ENCODE measurements at places on chromosomes 7 and 10.

- no peak for DNase-seq
Observed at GRCh38 chr7:106393564-106394251, 108.9 kb upstream of the NAMPT start.

- DNase-seq: peak; percentile 90
Observed at GRCh38 chr7:93117852-93118530, at the start of gene SAMD9. Gene SAMD9 (minus strand): TSS chr7:93117979. CDS start chr7:93106097, 11,882 bp downstream.

- peak; percentile 64 for DNase-seq
Observed at GRCh38 chr10:30002426-30003266, 56.7 kb downstream of the JCAD start.

- peak; percentile 63 for DNase-seq
Observed at GRCh38 chr7:151992375-151992774, 33.1 kb upstream of the GALNT11 start.

GRCh38 chr7:9516662-9517061 lies 1083.3 kb downstream of the NXPH1 start:
- no peak for DNase-seq

DNA sequence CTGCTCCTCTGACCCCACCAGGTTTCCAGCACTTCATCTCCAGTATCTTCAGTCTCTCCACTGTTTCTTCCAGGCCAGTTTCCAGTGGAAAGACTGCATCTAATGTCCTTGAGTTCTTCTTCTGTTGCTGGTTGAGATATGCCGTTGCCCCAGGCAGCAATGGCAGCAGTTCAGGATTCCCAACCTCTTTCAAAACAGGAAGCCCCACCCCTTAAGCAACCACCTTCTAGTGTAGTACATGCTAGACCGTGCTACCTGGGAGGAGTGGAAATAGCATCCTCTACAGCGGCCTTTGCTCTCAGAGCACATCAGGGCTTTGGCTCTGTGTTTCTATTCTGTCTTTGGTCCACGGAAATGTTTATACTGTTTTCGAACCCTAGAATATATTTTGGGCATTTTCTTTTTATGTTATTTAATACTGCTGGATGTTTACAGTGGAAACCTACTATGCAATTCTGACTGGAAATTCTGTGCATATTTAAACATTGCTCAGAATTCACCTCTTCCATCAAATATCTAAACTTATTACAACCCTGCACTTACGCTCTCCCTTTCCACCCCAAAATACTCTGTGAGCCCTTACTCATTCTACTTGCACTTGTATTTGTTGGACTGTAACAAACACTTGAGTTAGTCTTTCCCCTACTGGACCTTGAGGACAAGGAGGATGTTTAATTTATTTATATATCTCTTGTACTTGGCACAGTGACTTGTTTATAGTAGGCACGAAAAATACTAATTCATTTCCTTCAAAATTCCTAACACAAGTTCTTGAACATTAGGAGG lies 8.5 kb upstream of the BPGM start:
- DNase-seq: no peak

- no peak for DNase-seq
Observed at GRCh38 chr7:78433421-78433820, 634.8 kb downstream of the PHTF2 start.

DNA sequence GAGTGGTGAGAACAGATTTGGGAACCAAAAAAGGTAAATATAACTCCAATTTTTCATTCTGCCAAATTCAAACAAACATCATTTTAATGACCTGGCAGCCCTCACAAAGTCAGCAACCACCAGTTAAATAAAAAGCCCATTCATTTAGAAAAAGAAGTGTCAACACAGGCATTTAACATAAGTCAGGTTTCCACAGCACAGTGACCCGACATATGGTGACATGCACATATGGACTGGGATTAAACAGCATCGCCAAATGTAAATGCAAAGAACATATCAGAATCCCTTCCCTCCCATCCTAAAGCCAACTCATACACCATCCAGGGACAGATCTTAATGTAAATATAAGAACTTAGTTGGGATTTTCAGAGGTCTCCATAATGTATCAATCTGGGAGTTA lies 293.2 kb downstream of the FGFR2 start:
- no peak for DNase-seq

DNA sequence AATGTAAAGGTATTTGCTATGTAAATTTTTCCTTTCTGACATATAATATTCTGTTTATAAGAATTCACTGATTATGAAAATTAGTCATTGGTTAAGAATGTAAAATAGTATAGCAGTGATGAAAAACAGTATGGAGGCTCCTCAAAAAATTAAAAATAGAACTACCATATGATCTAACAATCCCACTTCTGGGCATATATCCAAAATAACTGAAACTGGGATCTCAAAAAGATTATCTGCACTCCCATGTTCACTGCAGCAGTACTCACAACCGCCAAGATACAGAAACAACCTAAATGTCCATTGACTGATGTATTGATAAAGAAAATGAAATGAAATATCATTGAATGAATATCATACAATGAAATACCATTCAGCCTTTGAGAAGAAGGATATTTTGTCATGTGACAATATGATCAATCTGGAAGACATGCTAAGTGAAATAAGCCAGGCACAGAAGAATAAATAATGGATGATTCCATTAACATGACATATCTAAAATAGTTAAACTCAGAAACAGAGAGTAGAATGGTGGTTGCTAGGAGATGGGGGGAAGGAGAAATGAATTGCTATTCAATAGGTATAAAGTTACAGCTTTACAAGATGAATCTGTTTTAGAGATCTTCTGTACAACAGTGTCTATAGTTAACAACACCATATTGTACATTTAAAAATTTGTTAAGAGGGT lies 14.0 kb downstream of the C10orf88 start:
- DNase-seq: peak; percentile 35

- DNase-seq: no peak
Observed at GRCh38 chr7:5492020-5492635, 68.5 kb upstream of the TNRC18 start.

- DNase-seq: no peak
Observed at GRCh38 chr10:3497581-3497980, 287.4 kb downstream of the KLF6 start.

DNA sequence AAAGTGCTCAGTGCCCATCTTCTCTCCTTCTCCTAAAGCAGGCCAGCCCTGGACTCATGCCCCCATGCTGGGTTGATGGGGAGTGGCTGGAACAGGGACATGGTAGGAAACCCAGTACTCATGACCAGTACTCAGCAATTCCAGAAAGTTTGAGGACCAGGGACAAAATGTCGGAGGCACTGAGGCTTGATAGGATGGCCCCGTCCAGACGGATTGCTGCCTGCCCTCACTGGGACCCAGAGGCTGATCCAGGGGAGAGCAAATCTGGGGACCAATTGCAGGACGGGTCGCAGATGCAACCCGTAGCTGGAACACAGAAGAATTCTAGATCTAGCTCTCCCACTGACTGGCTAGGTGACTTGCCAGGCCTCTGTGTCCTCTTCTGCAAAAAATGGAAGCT lies 5.1 kb downstream of the ZCCHC24 start:
- DNase-seq: no peak

GRCh38 chr10:11325817-11326216 lies 285.6 kb downstream of the USP6NL start:
- DNase-seq: peak; percentile 36

DNA sequence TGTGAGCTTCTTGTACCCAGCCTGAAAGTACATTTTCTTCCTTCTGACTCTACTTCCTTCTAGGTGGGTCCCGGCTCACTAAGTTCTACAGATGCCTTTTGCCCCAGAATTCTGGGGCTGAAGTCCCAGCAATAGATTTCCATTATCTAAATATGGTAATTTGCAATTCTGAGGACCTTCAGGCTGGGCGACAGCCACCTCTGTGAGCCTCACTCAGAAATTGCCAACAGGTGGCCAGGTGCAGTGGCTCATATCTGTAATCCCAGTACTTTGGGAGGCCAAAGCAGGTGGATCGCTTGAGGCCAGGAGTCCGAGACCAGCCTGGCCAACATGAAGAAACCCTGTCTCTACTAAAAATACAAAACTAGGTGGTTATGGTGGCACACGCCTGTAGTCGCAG lies 23.7 kb downstream of the CREM start:
- DNase-seq: no peak

- DNase-seq: no peak
Observed at GRCh38 chr7:2708547-2709310, 20.7 kb downstream of the AMZ1 start.

DNA sequence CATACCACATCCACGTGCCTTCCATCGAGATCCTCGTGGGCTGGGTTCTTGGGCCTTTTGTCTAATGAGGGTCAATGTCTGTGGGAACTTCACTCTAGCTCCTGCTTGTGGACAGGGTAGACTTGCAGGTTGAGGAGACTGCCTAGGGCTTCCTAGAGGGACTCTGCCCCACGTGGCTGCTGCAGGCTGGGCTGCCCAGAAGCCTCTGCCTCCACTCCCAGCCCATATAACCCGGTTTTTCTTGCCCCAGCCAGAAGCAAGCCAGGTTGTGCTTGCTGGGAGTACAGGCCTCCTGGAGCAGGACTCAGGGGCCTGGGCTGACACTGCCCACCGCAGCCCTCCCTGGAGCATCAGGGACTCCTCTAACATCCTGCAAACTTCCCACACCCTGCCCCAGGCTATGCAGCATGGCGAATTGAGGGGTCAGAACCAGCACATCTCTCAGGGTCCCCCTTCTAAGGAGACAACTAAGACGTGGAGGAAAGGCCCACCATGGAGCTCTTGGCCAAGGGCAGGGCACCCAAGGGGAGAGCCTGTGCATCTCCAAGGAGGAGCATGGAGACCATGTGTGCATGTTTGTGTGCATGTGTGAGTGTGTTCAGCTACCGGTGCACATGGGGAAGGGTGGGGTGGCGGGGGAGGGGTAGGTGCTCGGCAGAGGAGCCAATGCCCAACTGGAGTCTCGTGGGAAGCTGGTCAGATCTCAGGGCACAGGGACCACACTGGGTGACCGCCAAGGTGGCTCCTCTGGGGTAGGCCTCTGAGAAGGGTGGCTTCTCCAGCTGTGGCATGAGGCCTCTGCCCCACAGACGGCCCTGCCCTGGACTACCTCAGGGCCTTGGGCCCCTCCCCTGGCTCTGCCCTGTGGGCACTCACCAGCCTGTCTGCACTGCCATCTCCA lies 62.6 kb downstream of the RASGEF1A start:
- no peak for DNase-seq

DNA sequence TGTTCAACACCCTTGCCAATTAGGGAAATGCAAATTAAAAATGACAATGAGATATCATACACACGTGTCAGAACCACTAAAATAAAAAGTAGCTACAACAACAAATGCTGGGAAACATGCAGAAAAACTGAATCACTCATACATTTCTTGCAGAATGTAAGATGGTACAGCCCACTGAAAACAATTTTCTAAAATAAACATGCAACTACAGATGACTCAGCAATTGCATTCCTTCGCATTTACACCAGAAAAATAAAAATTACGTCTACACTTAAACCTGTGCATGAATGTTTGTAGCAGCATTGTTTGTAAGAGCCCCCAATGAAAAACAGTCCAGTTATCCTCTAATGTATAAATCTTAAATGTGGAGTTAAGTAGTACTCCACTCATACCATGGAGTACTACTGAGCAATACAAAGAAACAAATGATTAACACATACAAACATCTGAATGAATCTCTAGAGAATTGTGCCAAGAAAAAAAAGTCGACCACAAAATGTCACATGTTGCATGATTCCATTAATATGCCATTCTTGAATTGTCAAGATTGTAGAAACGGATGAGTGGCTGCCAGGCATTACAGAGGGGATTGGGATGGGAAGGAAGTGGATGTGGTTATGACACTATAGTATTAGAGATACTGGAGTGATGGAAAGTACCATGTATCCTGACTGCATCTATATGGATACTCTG lies 134.6 kb upstream of the NPSR1 start:
- peak; percentile 16 for DNase-seq

- peak; percentile 60 for DNase-seq
Observed at GRCh38 chr7:44727158-44727936, 21.3 kb upstream of the ZMIZ2 start.

DNA sequence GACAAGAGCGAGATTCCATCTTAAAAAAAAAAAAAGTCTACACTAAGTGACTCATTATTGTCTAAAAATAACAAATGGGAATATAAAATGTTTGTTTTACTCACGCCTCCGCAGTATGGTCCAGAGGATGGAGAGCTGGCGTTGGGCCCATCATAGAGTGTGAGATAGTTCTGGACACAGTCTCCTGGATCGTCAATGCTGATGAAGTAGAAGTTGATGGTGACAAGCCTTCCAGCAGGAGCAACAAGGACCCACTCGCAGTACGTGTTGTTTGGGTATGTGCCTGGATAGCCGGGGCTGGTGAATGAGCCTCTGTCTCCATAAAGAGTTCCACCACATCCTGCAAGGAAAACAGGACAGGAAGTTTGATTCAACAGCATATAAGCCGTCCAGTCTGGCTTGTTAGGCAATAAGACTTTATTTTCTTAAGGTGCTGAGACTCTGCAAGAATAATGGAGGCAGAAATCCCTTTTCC lies 11.5 kb upstream of the RSU1 start:
- DNase-seq: peak; percentile 55

GRCh38 chr7:152925412-152926147 lies 166.0 kb downstream of the ACTR3B start:
- DNase-seq: no peak

DNA sequence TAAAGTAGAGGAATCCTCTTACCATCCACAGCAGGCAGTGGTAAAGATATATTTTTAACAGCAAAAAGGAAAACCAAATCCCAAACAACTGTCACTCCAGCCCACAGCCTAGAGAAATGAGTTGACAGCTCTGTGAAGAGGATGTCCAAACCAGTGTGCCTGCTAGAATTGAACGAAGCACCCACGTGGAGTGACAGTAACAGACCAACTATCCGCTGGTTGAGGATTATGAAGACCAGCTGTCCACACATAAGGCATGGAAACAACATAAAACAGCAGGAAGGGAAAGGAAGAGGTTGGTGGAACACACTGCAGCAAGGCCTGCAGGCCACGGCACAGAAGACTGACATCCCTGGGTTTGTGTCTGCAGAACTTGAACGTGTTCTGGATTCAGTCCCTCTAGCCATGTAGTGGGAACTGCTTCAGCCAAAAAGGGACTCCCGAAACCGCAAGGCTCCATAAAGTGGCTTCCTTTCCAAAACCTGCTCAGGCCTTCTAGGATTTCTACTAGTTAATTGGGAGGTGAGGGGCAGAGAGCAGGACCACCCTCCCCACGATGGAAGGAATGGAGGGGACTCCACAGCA lies 324.4 kb downstream of the BICC1 start:
- DNase-seq: peak; percentile 73

Measured in myocyte (in vitro differentiated cells).